ENCODE measurements at places on chromosomes 4 and X.

GRCh38 chrX:70398899-70399298, 24.2 kb upstream of the GDPD2 start:
- DNase-seq = no peak

DNA sequence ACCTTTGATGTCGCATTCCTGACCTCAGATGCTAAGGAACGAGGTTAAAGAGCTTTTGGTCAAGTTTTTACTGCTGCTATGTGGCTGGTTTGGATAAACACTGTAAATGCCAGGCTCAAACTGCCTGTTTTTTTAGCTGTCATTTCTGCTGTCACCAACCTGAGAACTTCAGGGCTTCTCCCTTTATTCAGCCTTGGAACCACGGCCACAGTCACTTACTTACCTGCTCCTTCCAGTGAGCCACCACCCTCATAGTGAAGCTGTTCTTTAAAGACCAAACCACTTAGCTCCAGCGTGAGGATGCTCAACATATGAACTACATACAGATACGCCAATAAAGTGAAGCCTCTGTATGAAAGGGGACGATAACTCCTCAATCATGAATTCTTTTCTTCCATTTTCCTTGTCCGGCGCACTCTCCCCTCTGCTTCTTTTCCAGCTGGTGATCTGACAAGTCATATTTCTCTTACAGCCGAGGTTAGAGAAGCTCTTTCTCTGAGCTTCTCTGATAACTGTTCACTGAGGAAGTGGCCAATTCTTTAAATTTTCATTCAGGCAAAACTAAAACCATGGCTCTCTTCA, 152.8 kb upstream of the ANK2 start:
- no peak for DNase-seq

DNA sequence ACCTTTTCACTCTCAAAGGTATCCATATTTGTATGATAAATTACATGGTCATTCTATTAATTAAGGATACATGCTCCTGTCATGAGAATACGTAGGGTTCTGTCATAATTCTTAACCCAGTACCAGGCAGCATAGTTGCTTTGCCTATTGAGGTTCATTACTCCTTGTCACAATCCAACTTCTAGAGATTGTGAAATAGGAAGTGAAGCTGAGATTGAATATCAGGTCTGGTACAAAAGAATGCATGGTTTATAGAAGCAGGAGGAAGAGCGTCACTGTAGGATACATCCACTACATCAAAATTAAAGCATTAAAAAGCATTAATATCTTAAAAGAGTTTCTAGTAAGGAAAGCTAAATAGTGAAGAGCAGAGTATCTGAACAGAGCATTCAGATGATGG, 647.0 kb downstream of the IQCM start:
- DNase-seq = no peak

DNA sequence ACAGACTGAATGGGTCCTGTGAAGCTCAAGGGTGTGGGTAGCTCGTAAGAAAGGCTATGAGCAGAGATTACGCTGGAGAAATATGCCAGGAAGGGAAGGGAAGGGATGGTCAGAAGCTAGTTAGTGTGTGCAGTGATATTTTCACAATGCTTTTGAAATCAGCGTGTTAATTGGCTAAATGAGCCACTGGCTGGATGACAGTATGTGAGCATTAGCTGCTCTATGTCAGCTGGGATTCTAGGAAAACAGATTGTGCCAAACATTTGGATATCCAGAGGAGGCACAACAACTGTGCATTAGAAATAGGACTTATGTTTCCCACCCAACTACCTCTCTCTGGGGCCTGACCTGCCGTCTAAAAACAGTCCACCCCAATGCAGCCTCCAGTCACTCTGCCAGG, 168.5 kb downstream of the DHRSX start:
- DNase-seq = no peak

- DNase-seq = no peak
Observed at GRCh38 chr4:81632581-81633299, 161.0 kb upstream of the RASGEF1B start.

GRCh38 chr4:56630876-56631666, 50.0 kb downstream of the HOPX start:
- DNase-seq = no peak

DNA sequence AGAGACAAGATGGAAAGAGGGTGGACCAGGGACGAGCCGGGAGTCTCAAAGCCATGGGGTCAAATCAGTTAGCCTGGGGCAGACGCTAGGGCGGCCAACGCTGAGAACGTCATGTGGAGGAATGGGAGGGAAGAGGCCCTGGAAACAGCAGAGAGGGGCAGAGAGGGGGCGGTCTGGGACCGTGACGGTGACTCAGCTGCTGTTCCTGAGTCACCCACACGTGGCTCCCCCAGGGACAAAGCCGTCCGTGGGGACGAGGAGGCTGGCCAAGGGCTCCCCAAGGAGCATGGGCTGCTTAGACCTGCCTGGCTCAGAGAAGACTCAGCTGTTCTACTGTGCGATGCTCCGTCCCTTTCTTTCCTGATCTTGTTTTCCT, 108.4 kb upstream of the LRPAP1 start:
- DNase-seq = no peak

DNA sequence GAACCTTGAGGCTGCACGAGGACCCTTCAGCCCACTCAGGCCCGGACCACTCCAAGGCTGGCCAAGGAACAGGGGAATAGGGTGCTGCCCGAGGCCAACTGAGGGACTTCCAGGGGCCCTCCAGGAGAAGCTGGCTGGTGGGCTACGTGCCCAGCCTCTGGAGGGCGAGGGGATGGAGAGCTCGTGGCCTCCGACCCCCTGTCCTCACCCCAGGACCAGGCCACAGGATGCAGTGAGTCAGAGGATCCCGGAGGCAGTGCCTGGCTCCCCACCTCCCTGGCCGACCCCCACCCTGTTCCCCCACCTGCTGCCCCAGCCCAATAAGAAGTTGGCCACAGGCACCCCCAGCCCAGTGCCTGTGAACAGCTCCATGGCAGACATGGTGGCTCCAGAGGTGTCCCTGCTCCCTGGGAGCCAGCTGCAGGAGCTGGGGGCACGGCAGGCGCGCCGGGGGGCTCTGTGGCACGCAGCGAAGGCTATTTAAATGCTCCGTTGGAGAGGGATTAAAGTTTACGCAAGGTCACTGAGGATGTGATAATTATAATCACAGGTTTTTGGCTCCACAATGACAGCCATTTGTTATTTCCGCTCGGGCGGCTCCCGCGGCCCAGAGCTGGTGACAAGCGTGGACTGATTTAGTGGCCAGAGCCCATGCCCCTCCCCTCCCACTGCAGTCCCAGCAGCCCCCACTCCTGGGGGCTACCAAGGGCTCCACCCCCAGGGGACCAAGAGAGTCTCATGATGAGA, 95.7 kb upstream of the NKX1-1 start:
- DNase-seq = no peak

DNA sequence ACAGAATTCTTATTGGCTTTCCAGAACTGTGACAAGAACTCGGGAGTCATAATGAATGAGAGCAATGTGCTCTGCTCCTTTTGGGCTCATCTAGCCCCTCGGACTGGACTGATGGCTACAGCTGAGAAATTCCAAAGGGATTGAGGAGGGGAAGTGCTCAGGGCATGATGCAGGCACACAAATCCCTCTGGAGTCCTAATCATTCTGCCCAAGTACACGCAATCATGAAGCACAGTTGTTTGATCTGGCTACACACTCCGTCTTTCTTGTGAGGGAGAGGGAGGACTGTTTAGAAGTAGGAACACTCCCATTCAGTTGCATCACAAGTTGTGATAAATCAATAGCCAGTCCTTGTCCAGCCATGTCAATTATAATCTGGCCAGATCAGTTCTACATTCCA, 237.5 kb downstream of the COL25A1 start:
- no peak for DNase-seq

- no peak for DNase-seq
Observed at GRCh38 chrX:150200820-150201287, 162.3 kb upstream of the MAMLD1 start.

GRCh38 chr4:98517218-98518021, 141.0 kb downstream of the TSPAN5 start:
- no peak for DNase-seq

- DNase-seq = no peak
Observed at GRCh38 chrX:69431420-69431819, 72.7 kb upstream of the NALF2 start.

DNA sequence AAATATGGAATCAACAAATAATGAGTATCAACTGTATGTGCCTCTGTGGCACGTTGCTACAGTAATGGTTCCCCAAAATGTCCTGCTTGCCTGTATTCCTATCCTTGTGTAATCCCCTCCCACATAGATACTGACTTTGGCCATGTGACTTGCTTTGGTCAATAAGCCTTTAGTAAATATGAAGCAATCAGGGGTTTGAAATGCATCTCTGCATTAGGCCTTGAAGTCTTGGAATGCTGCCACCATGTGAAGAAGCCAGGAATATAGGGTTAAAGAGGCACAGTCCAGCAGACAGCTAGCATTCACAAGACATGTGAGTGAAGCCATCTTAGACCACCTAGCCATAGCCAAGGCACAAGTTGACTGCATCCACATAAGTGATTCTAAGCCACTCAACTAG, 190.9 kb downstream of the GABRB1 start:
- no peak for DNase-seq

DNA sequence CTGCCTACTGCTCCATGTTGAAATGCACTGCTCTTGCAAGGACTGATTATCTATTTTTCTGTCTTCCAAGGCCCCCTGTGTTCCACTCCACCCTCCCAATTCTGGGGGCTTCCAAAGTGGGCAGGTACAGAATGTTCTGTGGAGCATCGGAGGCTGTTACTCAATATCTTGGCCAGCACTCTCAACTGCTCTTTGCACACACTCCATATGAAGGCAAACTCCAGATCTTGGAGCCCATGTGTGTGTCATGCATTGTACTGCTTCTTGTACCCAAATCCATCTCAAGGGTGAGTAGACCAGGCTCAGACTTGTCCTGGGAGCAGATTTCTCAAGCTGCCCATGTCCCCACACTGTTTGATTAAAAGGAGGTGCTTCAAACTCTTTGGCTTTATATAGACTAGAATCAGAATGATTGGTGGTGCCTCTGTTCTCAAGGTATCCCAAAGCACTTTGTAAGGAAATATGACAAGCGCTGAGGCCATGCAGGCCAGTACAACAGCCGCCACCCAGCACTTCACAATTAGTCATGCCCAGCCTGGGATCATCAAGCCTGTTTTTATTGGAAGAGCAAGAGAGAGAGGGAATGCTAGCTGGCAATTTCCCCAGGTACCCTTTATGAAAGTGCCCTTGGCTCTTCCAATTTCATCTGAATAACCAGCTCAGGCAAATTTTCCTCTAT, 44.3 kb downstream of the AR start:
- no peak for DNase-seq

- no peak for DNase-seq
Observed at GRCh38 chr4:22345678-22346077, 170.2 kb downstream of the ADGRA3 start.

DNA sequence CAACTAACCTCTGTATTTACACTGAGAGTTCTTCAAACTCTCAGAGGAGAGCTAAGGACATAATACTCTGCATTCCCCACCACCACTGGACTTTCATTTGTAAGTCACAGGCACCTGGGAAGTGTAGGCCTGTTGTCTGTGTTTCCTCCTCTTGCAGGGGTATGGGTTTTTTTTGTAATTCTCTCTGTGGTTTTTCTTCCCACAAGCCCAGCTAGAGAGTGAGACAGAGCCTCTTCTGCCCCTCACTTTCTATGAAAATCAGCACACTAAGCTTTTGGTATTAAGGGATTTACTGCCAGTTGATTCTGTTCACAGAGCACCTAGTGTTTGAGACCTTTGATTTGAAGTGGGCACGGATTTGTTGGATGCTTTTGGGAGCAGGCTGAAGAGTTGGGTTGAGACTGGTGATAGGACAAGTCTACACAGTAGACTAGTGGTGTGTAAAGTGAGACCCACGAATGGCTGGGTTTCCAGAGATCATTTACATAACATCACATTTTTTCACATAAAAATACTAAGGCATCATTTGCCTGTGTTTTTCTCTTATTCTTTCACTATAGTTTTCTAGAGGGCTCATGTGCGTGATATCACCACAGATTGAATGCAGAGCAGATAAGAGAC, 28.9 kb upstream of the WDR17 start:
- no peak for DNase-seq

GRCh38 chr4:17490575-17491059, 21.3 kb downstream of the QDPR start:
- no peak for DNase-seq

DNA sequence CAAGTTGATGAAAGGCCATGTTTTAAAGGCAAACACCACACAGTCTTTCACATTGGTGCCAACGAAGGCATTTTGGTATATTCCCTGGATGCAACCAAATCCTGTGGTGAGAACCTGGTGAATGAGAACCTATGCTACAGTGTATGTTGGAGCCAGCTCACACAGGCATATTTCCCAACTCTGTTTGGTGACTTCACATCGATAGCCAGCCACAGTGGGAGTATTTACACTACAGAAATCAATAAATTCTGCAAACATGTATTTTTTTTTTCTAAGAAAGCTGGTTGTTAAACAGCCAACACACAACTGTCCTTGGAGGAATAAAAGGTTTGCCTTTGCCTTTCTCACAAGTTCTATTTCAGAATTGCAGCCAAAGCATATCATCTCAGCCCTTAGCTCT, 691.0 kb downstream of the GRID2 start:
- no peak for DNase-seq

DNA sequence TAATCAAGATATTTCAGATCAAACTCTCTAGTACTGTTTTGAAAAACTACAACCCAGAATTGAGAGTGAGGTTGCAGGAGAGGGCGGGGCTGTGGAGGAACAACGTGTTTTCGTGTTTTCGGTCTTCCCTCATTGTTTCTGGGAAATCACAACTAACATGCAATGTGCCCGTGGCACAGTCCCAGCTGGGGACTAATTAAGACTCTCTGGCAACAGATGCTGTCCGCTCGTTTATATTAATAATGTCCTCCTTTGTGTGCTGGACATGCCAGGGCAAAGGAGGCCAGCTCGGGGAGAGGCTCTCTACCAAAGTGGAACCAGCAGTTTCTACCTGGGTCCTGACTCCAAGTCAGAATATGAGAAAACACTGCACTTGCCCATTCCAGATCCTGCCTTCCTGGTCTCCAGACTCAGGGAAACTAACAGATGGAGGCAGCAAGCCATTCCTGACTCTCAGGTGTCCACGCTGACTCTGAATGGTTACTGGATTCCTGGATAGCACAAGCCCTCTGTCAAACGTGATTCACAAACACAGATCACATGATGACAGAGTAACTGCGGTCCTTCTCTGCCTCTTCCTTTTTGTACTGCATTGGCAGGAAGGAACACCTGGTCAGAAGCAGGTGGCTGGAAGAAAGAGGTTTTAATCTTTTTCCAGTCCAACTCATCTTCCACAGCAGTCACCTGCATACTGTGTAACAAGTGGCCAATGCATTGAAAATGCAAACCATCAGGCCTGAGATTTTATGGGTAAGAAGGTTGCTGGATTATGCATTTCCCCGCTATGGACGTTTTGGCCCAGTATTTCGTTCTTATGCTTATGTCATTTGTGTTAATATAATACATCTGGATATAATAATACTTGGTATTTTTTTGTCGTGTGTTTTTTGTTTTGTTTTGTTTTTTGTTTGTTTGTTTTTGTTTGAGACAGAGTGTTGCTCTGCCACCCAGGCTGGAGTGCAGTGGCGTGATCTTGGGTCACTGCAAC, 65.0 kb downstream of the COQ2 start:
- DNase-seq = no peak

DNA sequence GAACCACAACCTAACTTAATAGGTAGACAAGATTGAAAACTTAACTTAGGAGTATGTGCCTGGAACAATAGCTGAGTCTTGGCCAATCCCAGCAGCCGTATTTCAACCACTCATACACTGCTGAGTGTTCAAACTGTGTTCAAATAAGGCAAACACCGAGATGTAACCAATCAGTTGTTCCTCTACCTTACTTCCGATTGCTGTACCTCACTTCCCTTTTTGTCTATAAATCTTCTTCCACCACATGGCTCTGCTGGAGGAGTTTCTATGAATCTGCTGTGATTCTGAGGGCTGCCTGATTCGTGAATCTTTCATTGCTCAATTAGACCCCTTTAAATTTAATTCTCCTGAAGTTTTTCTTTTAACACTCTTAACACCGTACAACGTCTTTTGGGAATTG, 108.0 kb downstream of the ANAPC4 start:
- no peak for DNase-seq
